ENCODE measurements at places on chromosomes 13 and 19.

- no peak for DNase-seq
Measured at GRCh38 chr13:99471221-99472121, 29.8 kb upstream of the TM9SF2 start.

DNA sequence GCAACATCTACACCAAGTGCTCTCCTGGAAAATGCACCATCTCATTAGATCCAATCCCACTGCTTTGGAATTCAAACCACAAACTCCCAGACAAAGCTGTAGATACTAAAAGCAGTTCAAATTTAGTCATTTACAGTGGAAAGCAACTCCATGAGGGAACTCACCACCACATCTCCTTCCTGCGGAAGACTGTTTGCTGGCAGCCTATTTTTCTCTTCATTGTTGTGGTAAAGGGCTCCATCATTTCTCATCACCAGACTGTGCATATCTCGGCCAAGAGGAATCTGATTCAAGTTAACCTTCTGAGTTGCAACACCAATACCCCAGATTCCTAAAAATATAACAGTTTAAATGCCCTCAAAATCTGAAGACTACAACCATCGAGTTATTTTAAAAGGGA, 8.4 kb downstream of the SPRYD7 start:
- DNase-seq = no peak

DNA sequence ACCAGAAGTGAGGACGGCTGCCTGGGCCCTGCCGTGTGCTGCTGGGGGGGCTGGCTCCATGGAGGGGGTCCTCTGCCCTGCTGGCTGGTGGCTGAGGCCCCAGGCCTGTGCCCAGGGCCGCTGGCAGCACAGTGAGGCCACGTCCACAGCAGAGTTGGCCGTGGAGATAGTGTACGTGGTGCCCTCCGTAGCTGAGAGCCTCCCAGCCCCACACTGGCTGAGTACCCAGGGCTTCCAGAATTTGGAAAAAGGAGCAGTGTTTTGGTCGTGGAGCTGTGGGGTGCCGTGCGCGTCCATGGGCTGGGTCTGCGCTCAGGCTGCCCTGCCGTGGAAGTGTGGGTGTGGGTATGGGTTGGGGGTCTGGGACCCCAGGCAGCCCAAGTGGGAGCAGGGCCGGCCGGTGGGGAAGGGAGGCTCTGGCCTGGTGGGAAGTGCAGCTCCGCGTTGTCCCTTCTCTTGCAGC, 5.9 kb downstream of the PTBP1 start:
- no peak for DNase-seq

DNA sequence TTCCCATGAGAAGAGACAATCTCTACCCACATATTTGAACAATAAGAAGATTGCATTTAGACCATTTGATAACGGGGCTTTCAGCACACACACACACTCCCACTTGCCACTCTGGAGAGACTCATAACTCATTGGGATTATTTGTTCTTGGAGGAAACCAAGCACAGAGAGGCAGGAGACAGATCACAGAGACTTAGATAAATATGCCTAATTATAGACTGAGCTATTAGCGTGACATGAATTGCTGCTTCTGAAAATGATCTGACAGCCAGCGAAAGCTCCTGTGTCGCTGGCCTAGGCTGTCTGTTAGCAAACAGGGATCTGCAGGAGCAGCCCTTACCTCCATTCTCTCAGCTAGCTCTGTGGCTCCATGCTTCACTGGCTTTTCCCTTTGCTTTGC, 111.4 kb downstream of the CCNA1 start:
- no peak for DNase-seq

GRCh38 chr13:27194895-27195764, 23.5 kb upstream of the USP12 start:
- no peak for DNase-seq

GRCh38 chr19:45878043-45878794, 7.7 kb downstream of the IRF2BP1 start:
- no peak for DNase-seq

DNA sequence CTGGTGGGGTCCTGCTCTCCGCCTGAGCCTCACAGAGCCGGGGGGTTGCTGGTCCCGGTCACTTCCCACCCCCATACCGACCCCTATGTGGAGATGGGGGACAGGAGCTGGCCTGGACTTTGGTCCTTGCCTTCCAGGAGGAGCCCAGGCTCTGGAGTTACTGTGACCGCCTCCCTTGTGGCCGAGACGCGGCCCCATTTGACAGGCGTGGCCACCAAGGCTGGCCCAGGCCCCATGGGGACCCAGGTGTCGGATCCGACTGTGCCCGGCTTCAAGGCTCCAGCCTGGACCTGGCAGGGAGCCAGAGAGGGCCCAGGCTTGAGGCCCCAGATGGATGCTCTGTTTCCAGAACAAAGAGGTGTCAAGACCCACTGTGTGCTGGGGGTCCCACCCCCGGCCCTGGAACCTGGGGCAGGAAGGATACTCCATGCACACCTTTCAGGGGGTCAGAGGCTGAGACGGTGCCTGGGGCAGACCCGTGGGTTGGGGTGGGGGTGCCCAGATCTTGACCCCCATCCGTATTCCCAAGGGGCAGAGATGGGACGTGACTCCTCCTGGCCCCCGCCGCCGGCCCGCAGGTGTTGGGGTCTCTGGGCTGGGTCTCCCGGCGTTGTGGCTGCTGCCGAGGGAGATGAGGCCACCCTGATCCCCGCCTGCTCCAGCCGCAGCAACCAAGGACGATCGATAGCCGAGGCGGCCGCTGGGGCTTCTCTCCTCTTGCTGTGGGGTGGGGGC, 47.8 kb upstream of the TCF3 start:
- DNase-seq = no peak

- DNase-seq = no peak
Measured at GRCh38 chr13:32545083-32545482, 6.5 kb upstream of the N4BP2L2 start.

- DNase-seq = peak; percentile 63
Measured at GRCh38 chr19:52237771-52238400, 31.5 kb upstream of the ZNF766 start.

DNA sequence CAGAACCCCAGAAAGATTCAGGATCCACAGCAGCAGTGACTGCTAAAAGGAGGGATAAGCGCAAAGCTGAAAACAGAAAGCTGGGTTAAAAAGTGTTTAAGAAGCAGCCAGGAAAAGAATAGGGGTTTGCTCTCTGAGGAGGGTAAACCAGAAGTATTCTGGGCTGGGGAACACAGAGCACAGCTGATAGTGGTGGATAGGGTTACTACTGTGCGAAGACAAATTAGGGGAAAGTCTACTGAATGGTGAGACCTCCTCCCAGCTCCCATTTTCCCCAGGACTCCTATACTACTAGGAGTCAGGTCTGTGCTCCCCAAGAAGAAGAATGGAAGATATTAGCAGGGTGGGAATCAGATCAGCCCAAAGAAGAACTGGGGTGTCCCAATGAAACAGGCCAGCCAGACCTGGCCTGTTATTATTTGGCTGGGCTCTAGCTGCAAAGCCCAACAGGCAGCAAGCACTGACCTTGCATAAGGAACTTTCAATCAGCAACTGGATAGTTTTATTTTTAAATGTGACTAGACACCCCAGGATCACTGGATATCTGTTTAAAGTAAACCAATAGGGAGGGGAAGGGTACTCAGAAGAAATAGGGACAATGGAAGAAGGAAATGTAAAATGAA, 43.5 kb upstream of the SERTM1 start:
- no peak for DNase-seq
